ENCODE measurements at places on chromosomes 6 and 20.

GRCh38 chr6:27019651-27020552, 227.6 kb upstream of the PRSS16 start:
- peak; percentile 52 for DNase-seq

DNA sequence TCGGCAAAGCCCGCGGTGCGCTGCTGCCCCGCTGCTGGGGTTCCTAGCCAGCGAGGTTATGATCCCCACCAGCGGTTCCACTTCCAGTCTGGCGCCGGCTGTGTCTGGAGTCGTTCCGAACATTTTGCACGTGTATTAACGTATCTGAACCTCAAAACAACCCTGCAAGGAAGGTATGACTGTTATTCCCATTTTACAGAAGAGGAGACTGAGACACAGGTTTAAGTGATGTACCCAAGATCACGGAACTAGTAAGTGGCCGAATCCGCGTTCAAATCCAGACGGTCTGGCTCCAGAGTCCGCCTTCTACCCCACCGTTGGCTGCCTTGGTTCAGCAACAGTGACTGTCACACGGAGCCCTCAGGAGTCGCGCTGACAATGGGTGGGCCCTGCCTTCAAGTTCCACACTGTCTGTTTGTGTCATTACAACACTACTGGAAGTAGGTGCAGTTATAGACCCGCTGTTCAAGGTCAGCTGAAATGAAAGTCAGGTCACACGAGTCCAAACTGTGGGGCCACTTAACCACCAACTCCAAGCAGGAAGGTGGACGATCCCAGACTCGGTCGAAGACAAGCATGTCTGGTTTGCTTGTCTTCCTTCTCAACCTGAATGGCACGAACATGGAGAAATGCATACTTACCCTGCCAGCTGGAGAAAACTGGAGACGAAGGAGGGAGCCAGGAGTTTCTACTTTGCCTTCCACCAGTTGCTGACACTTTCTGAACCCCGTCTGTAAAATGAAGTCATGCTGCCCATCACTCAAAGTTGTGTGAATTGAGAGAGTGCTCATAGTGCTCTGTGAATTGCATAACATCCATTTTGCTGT, 803 bp upstream of the SRXN1 start:
- DNase-seq: no peak

- no peak for DNase-seq
Measured at GRCh38 chr20:33524261-33524660, 34.4 kb downstream of the CBFA2T2 start.

DNA sequence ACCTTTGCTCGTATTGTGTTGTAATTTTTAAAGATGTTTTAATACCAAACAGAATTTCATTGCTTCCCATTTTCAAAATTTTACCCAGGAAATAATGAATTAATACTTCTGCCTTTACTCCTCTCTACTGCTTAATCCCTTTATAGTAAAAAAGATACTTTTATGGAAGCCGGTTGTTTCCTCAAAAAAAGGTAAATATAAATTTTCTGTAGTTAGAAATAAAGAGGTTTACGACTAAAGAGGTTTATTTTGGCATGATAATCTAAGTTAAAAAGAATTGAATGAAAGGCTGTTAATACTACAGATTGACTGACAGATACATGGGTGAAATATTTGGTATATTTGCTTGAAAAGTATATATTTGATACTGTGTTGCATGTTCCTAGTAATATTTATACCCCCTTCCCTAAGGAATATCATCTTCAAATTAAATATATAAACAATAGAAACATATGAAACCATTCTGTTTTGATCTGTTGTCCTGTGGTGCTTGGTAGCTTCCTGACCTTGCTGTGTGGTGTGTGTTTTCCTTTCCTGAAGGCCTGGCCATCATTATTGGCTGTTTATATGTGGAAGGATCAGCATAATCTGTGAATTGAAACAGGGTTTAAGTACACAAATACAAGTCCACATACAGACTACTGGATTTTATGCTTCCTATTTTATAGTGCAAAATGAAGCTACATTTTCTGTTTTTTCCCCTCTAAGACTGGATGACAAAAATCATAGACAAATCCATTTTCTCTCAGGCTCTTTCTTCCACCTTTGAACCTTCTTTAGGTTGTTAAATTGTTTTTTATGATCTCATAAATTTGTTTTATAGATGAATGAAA, 2.3 kb downstream of the LIN28B start:
- DNase-seq: no peak

DNA sequence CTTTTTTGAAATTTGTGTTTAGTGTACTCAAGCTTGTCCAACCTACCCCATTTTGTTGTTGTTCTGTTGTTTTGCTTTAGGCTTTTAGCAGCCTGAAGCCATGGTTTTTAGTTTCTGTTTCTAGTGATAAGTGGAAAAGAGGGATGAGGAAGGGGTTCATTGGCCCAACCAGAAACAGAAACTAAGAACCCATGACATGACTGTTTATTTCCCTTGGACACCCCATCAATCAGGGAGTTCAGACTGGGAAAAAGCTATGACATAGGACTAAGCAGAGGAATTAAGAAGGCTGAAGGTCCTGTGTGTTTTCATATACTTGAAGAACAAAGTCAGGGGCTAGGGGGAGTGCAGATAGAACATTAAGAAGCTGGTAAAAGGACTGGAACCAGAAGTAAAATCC, 194.5 kb upstream of the THEMIS start:
- DNase-seq: no peak

DNA sequence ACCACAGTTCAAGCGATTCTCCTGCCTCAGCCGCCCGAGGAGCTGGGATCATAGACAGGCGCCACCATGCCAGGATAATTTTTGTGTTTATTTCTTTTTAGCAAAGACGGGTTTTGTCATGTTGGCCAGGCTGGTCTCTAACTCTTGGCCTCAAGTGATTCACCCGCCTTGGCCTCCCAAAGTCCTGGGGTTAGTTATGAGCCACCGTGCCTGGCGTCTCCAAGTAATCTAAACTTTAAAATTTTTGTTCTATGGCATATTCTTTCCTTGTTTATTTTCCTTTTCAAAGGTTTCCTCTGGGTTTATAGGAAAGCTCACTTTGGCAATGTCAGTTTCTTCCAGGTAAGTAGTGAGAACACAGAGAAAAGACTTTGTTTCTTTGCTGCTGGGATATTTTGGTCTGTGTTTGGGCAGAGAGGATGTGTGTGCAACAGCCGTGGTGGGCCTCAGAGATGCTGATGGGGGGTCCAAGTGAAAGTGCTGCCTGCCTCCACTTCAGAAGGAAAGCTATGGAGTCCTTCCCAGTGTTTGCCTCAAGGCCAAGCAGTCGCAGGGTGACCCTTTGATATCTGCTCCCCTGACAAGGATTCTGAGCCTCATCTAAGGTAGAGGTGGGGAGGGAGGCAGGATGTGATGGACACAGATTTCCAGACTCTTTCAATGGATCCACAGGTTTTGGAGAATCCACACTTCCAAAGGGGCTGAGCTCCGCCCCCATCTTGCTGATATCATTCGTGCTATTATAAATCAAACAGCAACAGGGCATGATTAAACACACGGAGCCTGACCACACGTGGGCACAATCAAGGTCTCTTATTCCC, 2.3 kb downstream of the LRP11 start:
- DNase-seq: no peak

DNA sequence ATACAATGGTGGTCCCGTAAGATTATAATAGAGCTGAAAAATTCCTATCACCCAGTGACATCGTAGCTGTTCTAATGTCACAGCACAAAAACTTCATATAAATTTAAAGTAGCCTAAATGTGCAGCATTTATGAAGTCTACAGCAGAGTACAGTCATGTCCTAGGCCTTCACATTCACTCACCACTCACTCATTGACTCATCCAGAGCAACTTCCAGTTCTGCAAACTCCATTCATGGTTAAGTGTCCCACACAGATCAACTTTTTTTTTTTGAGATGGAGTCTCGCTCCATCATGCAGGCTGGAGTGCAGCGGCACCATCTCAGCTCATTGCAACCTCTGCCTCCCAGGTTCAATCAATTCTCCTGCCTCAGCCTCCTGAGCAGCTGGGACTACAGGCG, 20.9 kb upstream of the KCNG1 start:
- no peak for DNase-seq

DNA sequence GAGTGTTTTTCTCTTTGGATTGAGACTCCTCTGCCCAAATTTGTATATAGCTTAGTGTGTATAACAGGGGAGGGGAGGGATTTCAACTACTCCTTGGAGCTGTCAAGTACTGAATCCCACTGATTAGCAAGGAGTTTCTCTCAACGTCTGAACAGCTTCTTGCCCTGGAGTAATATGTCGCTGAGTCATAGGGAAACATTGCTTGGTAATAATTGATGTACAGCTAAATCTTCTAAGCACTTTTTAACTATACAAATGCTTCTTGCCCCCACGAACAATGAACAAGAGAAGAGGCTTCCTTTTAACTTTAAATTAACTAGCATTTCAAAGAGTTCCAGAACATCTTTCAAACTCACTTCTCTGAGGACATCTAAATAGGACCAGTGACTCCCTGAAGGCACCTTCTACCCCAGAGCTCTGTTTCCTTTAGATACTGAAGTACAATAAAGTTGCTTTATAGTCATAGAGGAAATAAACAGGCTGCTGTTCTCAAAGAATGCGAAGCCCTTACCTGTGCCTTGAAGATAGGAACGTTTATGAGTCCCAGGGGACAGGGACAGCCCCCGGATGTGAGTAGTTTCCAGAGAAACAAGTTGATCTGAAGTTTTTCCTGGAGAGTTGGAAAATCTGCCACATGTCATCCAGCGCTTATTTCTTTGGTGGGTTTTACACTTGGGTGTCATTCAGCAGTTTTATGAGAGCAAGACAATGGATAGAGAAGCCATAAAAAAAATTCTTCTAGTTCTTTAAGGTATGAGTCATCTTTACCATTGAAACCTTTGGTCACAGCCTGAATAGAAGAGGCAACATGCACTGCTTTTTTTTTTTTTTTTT, 462.5 kb upstream of the BTBD3 start:
- no peak for DNase-seq

- DNase-seq: no peak
Measured at GRCh38 chr6:140445474-140446004, 1071.1 kb upstream of the CITED2 start.

- no peak for DNase-seq
Measured at GRCh38 chr6:23282252-23283021, 713.1 kb downstream of the HDGFL1 start.

DNA sequence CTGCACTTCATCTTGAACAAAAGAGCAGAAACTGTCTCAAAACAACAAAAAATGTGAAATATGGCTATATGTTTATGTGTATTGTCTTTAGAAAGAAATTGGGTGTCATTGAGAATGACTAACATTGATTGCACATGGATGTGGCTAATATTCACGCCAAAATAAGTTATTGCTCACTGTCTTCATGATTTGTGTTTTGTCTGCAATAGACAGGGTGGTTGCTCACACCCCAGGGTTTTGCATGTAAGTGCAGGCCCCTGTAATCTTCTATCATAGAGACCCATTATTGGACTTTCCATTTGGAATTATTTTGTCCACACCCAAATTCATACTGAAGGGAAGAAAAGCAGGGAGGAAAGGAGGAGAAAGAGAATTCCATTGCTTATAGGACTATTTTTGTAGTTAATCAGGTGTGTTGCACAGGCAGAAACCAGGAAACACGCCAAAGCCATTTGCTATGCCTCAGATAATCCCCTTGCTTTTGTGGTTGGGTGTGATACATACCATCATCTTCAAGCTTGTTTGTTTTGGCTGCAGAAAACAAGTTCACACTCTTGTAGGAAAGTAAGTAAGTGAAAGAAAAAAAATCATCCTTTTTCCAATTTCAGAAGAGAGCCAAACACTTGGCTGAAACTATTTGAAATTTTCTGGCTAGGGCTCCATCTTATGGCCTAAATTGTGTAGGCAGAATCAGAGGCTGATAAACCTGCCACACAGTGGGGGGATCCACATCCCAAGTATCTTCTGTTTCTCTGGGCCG, 214.1 kb downstream of the COL12A1 start:
- DNase-seq: no peak

- DNase-seq: no peak
Measured at GRCh38 chr6:101534386-101534785, 140.9 kb downstream of the GRIK2 start.

GRCh38 chr20:41308290-41308711, 9.2 kb downstream of the ZHX3 start:
- DNase-seq: no peak

GRCh38 chr20:63314015-63314471, 21.1 kb downstream of the COL20A1 start:
- no peak for DNase-seq

- DNase-seq: no peak
Measured at GRCh38 chr6:133587546-133588160, 301.3 kb upstream of the TCF21 start.

GRCh38 chr6:145017516-145017915, 717.8 kb downstream of the EPM2A start:
- DNase-seq: no peak

DNA sequence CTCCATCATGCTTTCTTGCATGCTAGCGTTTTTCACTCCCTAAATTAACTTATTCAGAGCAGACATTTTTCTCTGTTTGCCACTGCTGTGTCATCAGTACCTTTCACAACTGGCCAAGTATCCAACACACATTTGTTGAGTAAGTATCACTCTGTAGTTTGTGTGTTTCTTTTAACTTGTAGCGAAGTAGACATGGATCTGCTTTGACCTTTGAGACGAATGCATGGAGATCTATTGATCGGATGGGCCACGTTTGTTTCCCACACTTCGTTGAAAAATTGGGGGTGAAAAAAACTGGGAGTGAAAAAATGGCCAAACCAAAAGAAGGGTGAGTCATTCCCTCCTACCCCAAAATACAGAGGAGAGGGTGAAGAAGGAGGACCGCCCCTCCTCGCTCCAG, 12.9 kb upstream of the SLC9A8 start:
- no peak for DNase-seq

- DNase-seq: no peak
Measured at GRCh38 chr6:36865835-36866234, 8.8 kb downstream of the PPIL1 start.

GRCh38 chr6:140237251-140237650, 862.8 kb upstream of the CITED2 start:
- no peak for DNase-seq

GRCh38 chr20:22561965-22562577, 22.3 kb downstream of the FOXA2 start:
- no peak for DNase-seq

DNA sequence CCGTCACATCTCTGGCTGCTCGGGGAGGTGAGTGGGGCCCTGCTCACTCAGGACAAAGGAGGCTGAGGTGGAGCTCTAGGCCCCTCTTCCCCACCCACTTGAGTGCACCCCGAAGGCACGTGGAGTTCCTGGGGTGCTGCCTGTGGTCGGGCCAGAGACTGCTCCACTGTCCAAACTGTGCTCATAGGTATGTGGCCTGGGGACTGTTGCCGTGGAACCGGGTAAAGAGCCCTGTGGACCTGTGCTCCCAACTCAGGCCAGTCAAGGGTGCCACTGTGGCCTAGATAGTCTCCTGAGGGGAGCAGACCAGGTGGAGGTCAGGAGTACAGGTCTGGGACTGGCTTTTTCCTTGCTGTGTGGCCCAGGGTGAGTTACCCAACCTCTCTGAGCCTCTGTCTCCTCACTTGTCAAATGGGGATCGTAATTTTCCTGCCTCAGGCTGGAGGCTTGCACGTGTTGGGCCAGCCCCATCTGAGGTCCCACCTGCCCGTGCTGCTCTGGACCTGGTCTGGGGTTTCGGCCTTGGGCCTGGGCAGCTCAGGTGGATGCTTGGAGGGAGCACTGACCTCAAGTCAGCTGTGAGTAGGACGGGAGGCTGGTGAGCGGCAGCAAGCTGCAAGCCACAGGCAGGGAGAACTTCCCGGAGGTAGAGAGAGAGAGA, 12.4 kb upstream of the NPBWR2 start:
- no peak for DNase-seq

Measured in stimulated activated CD4-positive, alpha-beta T cell treated with anti-CD3 and anti-CD28 coated beads, Interleukin-12 subunit alpha, Interleukin-12 subunit beta, amount 100 ng/mL, for 4 hours (primary cell).